ENCODE measurements at places on chromosomes 11 and 22.

GRCh38 chr11:66716996-66717395 lies 12.0 kb downstream of the SPTBN2 start:
- no peak for DNase-seq

DNA sequence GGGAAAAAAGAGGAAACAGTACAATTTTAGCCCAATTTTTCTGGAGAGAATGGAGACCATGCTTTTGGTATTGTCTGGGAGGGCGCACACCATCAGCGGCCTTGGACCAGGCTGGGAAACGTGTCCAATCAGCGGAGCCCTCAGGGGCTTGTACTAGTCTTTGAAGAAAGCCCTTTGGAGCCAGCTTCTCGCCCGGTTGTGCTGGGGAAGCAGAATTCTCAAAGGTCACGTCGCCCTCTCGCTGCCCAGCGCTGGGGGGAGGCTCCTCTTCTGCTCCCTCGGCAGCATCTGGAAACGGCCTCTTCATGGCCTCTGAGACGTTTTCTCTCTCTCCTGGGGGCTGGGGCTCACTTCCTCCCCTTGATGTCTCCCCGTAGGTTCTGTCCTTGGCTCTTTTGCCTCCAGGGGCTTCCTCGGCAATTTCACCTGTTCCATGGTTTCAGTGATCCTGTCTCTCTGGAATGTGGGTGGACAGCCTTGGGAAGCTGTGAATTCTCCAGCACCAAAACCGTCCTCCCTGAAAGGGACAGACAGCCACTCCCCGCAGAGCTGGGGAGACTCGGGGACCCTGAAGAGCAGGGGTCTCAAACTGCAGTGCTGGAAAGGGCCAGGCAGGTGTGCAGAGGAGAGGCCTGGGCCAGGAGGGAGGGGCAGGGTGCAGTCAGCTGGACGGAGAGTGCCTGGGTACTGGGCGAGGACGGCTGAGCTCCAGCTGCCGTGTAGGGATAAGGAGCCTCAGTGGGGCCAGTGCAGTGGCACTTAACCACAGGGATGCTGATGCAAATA lies 80.2 kb downstream of the RPS6KA4 start:
- DNase-seq, result no peak

DNA sequence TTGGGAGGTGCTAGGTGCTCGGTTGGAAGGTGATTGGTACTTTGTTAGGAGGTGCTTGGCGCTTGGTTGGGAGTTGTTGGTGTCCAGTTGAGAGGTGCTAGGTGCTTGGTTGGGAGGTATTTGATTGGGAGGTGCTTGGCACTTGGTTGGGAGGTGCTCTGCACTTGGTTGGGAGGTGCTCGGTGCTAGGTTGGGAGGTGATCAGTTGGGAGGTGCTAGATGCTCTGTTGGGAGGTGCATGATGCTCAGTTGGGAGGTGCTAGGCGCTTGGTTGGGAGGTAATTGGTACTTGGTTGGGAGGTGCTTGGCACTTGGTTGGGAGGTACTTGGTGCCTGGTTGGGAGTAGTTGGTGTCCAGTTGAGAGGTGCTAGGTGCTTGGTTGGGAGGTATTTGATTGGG lies 40.2 kb downstream of the LRP5 start:
- DNase-seq, result no peak

GRCh38 chr11:130429120-130429681 lies 792 bp upstream of the ADAMTS8 start:
- no peak for DNase-seq

GRCh38 chr22:24875862-24876506 lies 70.0 kb downstream of the SGSM1 start:
- no peak for DNase-seq

GRCh38 chr11:93394488-93394887 lies 63.9 kb downstream of the DEUP1 start:
- no peak for DNase-seq

DNA sequence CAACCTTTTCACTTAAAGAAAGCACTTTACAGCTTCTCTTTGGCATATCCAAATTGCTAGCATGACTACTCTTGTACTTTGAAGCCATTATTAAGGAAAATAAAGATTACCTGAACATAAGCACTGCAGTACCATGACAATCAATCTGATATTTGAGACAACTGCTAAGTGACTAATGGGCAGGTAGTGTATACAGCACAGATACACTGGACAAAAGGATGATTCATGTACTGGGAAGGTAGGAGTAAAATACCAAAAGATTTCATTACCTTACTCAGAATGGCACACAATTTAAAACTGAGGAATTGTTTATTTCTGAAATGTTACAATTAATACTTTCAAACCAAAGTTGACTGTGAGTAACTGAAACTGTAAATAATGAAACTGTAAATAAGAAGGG lies 1054.3 kb upstream of the TENM4 start:
- DNase-seq, result no peak

GRCh38 chr11:60125956-60126585 lies 37.6 kb downstream of the MS4A2 start:
- DNase-seq, result no peak

DNA sequence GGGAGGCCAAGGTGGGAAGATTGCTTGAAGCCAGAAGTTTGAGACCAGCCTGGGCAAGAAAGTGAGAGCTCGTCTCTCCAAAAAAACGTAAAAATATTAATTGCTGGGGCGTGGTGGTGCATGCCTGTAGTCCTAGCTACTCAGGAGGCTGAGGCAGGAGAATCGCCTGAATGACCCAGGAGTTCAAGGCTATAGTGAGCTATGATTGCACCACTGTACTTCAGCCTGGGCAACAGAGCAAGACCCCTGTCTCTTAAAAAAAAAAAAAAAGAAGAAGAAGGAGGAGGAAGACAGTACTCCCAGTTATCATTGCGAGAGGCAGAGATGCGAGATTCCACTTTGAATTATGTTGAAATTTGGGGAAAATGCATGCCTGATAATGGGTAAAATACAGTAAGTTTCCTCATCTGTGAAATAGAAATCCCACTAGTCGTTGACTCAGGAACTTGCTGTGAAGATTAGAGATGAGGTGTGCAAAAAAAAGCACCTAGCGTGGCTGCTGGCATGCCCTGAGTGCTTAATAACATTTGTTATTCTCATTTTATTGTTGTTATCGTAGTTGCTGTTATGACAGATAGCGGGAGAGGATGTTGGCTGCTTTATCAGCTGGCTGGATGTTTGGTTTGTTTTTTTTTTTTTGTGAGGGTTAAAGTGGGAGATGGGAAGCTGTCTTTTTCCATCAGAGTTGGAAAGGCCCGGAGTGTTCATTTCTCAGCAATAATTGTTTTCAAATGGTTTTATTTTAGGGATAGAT lies 33.4 kb downstream of the BCR start:
- DNase-seq, result no peak

Measured in GM13977 (cell line).